ENCODE measurements at places on chromosomes 5 and 9.

GRCh38 chr9:120579139-120580050, 572 bp downstream of the CDK5RAP2 start:
- peaks cover 1% of the 10 kb centered on the region for H3K27me3 ChIP-seq
- no peak for DNase-seq
- H3K4me1 ChIP-seq = peaks cover 2% of the 10 kb centered on the region
- H3K27ac ChIP-seq = peak overlapping the region; percentile 85
- peak overlapping the region; percentile 95 for H3K4me3 ChIP-seq

- no peak overlapping the region for H3K27ac ChIP-seq
- no peak for DNase-seq
- no peak overlapping the region for H3K4me3 ChIP-seq
Measured at GRCh38 chr5:75405296-75405695, 68.3 kb downstream of the HMGCR start.

- no peak overlapping the region for H3K4me3 ChIP-seq
- no peak for DNase-seq
- no peak overlapping the region for H3K27ac ChIP-seq
Measured at GRCh38 chr5:91787718-91788117, 404.6 kb upstream of the ARRDC3 start.

- DNase-seq = no peak
- H3K36me3 ChIP-seq = no peaks in the 10 kb centered on the region
- H3K27ac ChIP-seq = no peak overlapping the region
Measured at GRCh38 chr9:110977259-110977709, 61.0 kb downstream of the LPAR1 start.

- no peak for DNase-seq
- H3K36me3 ChIP-seq = no peaks in the 10 kb centered on the region
- no peak overlapping the region for H3K27ac ChIP-seq
- peaks cover 3% of the 10 kb centered on the region for H3K27me3 ChIP-seq
- H3K4me3 ChIP-seq = no peak overlapping the region
Measured at GRCh38 chr5:154298065-154298464, 107.5 kb downstream of the GALNT10 start.

GRCh38 chr5:123066016-123066415, 23.0 kb upstream of the PRDM6 start:
- no peak overlapping the region for H3K27ac ChIP-seq
- DNase-seq = no peak
- H3K4me1 ChIP-seq = no peaks in the 10 kb centered on the region
- H3K27me3 ChIP-seq = no peaks in the 10 kb centered on the region
- peaks cover 4% of the 10 kb centered on the region for H3K36me3 ChIP-seq
